Ammon's horn (tissue), 1 donor: ENCODE measurements at places on chromosomes 7 and 10.

- DNase-seq, result no peak
Observed at GRCh38 chr10:97101166-97101940, 84.4 kb downstream of the SLIT1 start.

DNA sequence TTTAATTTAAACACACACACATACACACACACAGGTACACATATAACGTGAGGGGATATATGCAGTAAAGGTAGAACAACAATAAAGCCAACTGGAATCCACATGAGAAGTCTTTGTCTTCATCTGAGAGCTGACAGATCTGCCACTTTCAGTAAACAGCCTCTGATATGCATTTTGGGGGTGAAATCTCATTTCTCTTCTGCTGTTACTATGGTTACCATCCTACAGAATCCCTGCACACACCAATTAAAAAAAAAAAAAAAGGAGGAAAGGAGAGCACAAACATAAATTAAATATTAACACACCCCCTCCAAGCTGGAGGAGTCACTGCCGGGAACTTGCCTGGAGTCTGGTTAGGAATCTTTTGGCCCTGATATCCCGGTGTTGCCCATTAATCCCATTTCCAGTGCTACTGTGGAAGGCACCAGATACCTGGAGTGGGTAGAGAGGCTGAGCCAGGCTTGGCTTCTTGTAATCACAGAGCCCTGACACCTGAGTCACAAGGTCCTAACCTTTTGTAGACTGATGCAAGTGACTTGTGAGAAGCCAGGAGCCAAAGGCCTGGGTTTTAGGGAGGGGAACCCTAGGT is 169.1 kb downstream of the LHFPL3 start:
- no peak for DNase-seq

DNA sequence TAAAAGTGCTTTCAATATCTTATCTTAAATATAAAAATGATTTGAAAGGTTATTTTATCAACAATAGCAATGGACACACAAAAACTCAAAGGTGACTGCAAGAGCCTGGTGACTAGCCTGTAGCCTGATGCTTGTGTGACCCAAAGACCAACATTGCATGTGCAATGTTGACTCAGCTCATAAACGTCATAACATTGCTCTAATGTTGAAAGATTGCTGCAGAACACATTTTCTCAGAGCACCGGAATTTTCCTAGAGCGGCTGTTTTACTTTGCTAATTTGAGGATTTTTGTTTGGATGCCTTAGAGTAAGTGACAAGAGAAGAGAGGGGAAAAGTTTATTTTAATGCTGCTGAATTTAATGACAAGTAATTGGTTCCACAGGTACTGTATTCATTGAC is 107.1 kb downstream of the RAB18 start:
- no peak for DNase-seq

DNA sequence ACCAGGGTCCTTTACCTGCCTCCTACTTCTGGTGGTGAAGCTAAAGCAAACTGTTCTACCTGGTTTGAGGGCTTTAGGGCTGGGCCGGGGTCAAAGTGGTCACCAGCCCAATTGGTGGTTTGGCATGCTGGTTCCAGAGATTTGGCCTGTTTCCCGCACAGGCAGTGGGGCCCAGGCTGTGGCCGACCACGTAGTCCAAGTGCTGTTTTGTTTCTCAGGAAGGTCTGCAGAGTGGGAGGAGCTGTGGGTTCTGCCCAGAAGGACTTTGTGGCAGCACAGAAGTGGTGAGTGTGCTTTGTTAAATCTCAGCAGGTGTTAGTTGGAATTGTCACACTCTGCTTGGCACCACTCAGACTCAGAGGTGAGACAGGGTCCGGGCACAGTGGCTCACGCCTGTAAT is 85.8 kb downstream of the MKX start:
- DNase-seq, result no peak

DNA sequence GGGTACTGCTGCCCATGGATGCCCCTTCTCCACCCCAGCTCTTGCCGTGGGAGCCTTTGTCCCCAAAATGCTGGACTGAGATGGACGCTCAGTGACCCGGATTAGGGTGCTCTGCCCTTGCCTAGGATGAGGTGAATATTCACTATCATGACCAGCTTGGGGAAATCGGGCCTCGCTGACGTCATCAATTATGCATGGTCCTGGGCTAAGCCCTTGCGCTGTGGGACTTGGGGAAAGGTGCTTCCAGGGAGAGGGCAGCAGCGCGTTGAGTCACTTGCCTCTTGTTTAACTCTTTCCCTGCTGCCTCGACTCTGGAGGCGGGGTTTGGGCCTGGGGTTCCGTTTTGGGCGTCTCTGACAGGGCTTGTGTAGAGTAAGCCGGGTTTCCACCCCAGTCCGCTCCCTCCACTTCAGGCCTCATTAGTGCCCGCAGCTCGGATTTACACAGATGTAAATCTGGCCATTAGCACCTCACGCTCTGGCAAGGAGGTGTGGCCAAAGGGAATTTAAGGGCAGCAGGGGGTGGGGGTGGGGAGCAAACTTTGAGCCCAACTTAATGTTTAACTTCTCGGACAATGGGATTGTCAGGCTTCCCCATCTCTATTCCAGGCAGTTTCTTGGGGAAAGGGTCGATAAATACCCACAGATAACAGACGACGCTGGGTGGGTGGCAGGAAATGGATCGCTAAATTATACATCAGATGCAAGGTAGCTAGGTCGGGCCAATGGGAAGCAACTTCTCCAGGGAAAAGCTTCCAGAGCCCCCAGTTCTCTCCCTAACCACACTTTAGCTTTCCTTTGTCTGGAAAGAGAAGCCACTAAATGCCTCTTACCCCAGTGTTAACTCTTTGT is 51.3 kb upstream of the TCF7L2 start:
- no peak for DNase-seq

DNA sequence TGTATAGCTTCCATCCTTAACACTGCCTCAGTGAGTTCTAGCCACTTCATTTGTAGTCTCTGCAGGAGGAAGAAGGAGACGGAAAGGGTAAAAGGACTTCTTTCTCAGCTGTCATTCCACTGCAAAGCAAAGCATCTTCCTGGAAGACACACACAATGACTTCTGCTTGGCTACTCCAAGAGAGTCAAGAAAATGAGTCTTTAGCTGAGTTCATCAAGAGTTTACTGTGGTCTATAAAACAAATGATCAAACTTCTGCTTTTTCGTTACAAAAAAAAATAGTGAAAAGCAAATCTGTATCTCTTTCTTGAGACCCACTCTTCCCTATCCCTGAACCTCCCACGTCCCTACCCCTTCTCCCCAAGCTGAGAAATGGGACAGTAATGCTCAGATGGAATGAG is 205.0 kb upstream of the AHR start:
- DNase-seq, result no peak

- peak; percentile 48 for DNase-seq
Observed at GRCh38 chr7:70060298-70061068, 462.2 kb downstream of the AUTS2 start.

GRCh38 chr10:133173860-133174640 is 14.0 kb downstream of the KNDC1 start:
- DNase-seq, result no peak

DNA sequence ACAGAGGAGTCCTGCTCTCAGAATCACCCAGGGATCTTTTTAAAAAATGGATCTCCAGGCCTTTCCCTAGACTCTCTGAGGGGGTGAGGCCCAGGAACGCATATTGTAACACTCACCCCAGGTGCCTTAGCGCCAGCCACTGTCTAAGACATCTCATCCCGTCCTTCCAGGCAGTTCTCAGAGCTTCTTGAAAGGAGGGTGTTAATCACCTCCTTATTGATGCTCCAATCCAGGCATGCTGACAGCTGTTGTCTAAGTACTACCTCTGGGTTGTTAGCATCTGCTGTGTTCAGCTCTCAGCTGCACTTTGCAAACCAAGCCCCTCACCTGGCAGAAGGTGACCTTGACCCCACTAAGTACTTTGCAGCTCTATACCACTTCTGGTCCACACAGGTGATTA is 36.0 kb downstream of the KIAA1549 start:
- DNase-seq, result no peak

DNA sequence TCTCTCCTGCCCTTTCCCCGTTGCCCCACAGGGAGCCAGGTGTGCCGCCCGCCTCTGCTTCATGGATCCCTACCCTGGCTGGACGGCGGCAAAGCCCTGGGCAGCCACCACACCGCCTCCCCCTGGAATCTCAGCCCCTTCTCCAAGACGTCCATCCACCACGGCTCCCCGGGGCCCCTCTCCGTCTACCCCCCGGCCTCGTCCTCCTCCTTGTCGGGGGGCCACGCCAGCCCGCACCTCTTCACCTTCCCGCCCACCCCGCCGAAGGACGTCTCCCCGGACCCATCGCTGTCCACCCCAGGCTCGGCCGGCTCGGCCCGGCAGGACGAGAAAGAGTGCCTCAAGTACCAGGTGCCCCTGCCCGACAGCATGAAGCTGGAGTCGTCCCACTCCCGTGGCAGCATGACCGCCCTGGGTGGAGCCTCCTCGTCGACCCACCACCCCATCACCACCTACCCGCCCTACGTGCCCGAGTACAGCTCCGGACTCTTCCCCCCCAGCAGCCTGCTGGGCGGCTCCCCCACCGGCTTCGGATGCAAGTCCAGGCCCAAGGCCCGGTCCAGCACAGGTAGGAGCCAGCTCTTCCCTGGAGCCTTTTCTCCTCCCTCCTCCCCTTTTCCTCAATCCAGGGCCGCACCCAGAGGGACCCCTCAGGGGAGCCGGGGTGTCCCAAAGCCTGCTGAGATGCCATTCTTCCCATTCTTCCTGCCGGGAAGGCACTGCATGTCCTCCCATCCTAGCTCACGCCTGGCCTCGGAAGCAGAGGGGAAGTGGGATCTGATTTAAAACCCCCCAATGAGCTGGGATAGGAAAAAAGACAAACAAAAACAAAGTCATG is 4.0 kb downstream of the GATA3 start:
- DNase-seq, result no peak

DNA sequence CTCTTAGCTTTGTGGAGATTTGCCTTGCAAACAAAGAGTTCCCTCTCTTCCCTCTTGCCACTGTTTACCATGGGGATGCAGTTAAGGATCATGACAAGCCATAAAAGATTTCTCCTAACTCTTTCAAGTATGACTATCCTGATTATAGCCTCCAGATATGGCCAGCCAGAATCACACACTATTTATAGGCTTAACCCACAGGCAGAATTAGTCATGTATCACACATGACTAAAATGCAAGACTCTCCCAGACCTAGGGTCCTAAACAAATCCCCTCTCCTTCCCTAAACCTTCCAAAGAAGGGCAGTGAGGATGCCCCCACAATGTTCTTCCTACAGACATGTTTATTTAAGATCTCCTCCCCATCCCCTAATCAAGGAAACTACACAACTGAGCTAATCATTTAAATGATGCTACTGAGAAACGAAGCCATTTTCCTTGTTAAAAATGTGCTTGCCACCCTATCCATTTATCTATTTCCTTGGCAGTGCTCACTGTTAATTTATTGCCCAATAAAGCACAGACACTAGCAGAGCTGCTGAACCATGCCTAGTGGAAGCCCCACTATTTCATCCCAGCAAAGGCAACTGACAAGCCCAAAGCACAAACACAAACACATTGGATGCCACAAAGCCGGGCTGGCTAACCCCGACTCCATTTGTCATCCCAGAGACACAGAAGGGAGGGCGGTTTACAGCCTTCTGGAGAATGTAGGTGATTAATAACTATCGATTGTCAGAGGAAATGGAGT is 363.4 kb downstream of the KCNMA1 start:
- no peak for DNase-seq

DNA sequence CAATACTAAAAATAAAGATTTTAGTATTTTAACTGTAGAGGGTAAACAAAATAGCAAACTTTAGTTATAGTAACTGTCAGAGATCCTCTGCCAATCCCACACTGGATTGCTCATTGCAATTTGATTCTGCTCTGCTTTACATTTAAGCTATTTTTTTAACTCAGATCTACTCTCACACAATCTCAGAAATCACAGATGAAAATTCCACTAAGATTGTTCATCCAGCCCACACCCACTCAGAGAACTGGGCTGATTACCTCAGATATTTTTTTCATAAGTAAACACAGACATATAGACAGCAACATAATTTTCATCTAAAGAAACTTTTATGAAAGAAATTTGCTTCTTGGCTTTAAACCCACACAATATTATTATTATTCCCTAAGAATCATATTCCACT is 7.0 kb downstream of the OSBPL3 start:
- no peak for DNase-seq

GRCh38 chr7:112009081-112009480 is 197.1 kb downstream of the DOCK4 start:
- no peak for DNase-seq

DNA sequence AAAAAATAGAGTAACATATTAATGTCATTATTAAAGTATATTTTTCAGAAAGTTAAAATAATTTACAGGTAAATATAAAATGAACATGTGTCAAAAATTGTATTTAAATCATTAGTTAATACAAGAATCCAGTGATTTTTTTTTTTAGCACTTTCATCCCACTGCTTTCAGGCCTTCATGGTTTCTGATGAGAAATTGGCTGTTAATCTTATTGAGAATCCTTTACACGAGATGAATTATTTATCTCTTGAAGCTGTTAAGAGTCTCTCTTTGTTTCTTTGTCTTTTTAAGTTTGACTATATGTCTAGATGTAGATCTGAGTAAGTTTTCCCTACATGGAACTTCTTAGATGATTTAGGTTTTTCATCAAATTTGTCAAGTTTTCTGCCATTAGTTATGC is 578.5 kb upstream of the KCND2 start:
- no peak for DNase-seq

DNA sequence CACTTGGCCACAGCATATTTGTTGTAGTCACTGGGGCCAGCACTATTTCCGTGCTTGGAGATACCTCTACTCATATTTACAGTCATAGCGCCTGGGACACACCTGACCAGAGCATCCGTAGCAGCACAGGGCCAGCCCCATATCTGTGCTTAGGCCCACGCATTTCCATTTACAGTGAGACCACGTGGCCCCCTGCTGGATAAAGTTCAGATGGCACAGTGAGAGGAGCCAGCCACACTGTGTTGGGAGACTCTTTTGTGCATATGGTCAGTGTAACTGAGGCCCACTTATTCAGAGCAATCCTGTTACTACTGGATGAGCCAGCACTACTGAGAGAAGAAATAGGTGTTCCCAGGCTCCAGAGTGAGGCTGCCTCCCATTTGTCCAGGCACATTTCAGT is 455.3 kb downstream of the REEP3 start:
- DNase-seq, result peak; percentile 40

GRCh38 chr10:1328981-1329614 is 272.9 kb downstream of the WDR37 start:
- DNase-seq, result no peak

- no peak for DNase-seq
Observed at GRCh38 chr10:102327641-102328040, 67.9 kb upstream of the NFKB2 start.

DNA sequence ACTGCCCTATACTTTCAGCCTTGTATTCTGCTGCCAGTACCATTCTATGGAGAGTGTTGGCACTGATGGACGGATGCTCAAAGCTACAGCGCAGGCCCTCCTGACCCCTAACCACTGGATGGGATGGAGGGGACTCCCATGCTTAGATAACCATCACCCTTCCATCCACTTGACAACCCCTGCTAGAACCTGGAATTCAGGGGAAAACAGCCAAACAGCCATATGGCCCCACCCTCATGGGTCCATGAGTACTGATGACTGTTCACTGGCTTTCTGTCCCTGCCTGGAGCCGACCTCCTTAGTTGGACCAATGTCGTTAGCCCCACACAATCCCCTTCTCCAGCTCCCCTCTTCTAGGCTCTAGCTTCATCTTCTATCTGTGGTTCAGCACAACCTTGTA is 16.2 kb downstream of the DUSP5 start:
- no peak for DNase-seq

GRCh38 chr10:91977491-91977890 is 53.9 kb downstream of the BTAF1 start:
- no peak for DNase-seq

- no peak for DNase-seq
Observed at GRCh38 chr10:98415731-98416119, 743 bp upstream of the PYROXD2 start.
